Heart left ventricle (tissue), 16 donors: ENCODE measurements at places on chromosomes 7 and 10. TPM values are rescaled to one million over a fixed set of nuclear protein-coding genes. Genes with fewer than 3 reads are reported as not detected.

- no peaks in the 10 kb centered on the region for H3K27me3 ChIP-seq
- H3K36me3 ChIP-seq, result no peaks in the 10 kb centered on the region
- H3K4me1 ChIP-seq, result no peaks in the 10 kb centered on the region
- no peak overlapping the region for H3K27ac ChIP-seq
- no peak overlapping the region for H3K4me3 ChIP-seq
Measured at GRCh38 chr7:45656431-45656830, 82.3 kb downstream of the ADCY1 start.

GRCh38 chr7:29296421-29296820 is 101.8 kb downstream of the CHN2 start:
- H3K27ac ChIP-seq, result no peak overlapping the region
- peaks cover 5% of the 10 kb centered on the region for H3K4me1 ChIP-seq
- no peak for DNase-seq
- H3K27me3 ChIP-seq, result no peaks in the 10 kb centered on the region
- no peak overlapping the region for H3K4me3 ChIP-seq

- H3K27me3 ChIP-seq, result no peaks in the 10 kb centered on the region
- no peaks in the 10 kb centered on the region for H3K36me3 ChIP-seq
- DNase-seq, result no peak
Measured at GRCh38 chr7:146126767-146127509, 10.3 kb downstream of the CNTNAP2 start.

GRCh38 chr10:86965986-86966654 is 2.2 kb upstream of the ADIRF start:
- H3K4me3 ChIP-seq, result no peak overlapping the region
- peak overlapping the region; percentile 63 for H3K27ac ChIP-seq
- H3K27me3 ChIP-seq, result no peaks in the 10 kb centered on the region
- DNase-seq, result no peak

Gene SLC26A3
- total RNA-seq, result not detected
